ENCODE measurements at places on chromosomes 7 and 10. TPM values are rescaled to one million over a fixed set of nuclear protein-coding genes. Genes with fewer than 3 reads are reported as not detected.

The AZGP1 gene
- 0.21 TPM for total RNA-seq

The AEBP1 gene
- total RNA-seq = 1.6 TPM

The PLCE1 gene
- total RNA-seq = 1.6 TPM

The NPSR1 gene
- total RNA-seq = not detected

The PLEKHS1 gene
- total RNA-seq = not detected

The ABCA13 gene
- 0.84 TPM for total RNA-seq

The LRRN3 gene
- 0.07 TPM for total RNA-seq

The SPDYE11 gene
- not detected for total RNA-seq

The SUGCT gene
- total RNA-seq = 4.2 TPM

The AIFM2 gene
- total RNA-seq = 2.5 TPM

The HGF gene
- 0.49 TPM for total RNA-seq

The DOCK4 gene
- 5.2 TPM for total RNA-seq

The HABP2 gene
- not detected for total RNA-seq

Measured in airway epithelial cell (primary cell).